Activated CD8-positive, alpha-beta T cell treated with anti-CD3 and anti-CD28 coated beads for 36 hours (primary cell): ENCODE measurements at places on chromosomes 12 and 14.

GRCh38 chr12:64746663-64747062 is 12.5 kb downstream of the GNS start:
- DNase-seq, result no peak

DNA sequence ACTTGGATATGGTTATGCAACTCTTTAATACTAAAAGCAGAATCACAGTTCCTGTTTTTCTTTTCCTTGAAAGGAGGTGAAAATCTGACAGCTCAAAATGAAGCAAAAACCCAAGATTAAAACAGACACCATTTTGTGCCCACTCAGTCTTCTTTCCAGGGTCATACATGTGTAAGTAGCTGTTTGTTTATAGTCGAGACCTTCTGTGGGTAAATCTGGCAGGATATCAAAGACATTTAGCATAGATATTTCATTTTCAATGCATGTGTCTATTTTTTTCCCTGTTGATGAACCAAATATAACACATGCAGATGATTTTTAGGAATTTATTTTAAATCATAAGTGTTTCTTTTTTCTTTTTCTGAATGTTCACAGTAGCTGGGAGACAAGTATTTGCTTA is 398.8 kb downstream of the FOXG1 start:
- no peak for DNase-seq

DNA sequence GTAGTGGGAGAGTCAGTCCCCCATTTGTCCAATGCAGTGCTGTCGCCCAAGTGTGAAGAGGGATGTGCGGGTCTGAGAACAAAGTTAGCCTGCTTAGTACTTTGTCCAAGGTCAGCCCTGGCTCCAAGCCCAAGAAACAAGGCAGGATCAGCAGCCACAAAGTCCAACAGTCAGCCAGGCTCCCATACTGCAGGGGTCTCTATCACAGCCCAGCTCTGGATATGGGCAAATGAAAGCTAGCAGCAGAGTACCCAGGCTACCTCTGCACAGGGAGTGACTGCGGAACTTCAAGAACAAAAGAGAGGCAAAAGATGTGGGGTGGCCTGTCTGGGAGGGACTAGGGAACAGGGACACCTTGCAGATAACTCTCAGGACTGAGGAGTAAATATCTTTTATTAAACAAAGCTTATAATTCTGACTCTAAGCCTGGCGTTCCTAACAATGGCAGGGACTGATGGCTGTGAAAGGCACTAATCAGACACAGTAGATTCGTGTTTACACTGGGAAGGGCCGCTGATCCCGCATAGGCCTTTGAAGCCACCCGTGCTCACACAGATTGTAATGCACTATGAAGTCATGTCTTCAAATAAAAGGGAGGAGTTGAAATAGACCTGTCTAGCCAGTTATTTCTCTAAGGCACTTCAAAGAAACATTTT is 91.0 kb upstream of the EEA1 start:
- DNase-seq, result no peak

DNA sequence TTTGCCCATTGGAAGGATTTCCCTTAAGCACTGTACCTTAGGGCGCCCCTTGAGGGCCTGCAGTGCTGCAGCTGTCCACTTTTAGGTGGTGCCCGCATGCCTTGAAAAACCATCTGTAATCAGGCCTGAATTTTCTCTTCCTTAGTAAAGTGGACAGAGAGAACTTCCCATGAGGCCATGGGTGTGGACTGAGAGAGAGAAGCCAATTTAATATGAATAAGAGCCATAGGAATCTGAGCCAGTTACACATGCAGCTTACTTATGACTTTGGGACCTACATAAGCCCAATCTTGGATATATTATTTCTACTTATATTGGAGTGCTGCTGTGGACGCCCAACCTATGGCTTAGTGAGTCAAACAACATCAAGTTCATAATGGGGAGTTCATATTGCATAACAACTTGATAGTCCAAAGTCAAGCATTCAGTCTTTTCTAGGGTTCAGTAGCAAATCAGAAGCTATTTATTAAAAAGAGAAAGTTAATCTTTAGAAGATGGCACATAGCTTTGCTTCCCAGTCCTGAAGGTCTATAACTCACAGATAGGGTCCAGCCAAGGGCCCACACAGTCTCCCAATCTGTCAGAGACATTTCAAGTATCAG is 11.1 kb upstream of the ETV6 start:
- DNase-seq, result no peak

DNA sequence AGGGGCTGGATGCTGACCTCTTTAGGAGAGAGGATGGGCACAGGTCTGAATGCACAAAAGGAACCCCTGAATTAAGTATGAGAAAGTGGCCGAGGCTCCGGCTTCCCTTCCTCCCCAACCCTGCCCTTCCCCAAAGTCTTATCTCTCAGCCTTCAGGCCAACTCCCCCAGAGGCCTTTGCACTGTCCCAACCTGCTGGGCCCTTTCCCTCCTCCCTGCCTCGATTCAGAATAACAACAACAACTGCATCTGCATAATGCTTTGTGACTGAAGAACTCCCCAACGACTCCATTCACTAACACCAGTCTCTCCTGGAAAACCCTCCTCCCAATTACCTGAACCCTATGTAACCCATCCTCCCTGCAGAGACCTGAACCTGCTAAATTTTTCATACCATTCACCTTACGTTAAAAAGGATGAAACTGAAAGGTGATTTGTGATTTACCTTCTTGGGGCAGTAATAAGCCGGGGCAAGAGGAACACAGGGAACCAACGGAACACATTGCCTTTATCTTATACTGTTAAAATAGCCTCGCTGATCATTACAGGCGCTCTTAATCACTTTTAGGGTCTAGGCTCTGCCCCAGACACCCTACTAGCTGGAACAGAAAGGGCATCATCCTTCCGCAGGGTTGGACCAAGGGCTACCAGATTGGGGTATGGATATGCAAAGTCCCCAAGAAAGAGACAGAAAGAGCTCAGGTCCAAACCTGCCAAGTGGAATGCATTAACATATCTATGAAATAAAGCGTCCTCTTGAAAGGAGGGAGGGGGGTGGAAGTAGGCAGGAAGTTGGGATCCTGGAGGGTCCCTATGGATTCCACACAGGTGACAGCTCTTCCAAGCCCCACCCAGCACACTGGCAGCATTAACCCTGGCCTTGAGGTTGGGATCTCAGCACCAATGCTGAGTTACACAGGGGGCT is 24.2 kb upstream of the FOXN3 start:
- no peak for DNase-seq

DNA sequence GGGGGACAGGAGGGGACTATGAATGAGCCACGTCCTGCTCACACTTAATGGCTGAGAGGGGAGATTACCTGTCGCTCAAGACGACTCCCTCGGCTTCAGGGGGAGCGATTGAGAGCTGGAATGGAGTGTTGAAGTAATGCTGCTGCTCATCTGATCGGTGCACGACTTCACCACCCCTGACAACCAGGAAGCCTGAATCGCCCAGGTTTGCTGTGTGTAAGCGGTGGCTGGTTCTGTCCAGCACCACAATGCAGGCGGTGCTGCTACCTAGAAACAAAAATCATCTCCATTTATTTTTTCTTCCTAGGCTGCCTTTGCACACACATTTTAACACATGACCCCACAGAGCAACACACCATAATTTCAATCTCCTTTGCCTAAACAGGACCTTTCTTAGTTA is 37.3 kb downstream of the PPTC7 start:
- DNase-seq, result no peak

DNA sequence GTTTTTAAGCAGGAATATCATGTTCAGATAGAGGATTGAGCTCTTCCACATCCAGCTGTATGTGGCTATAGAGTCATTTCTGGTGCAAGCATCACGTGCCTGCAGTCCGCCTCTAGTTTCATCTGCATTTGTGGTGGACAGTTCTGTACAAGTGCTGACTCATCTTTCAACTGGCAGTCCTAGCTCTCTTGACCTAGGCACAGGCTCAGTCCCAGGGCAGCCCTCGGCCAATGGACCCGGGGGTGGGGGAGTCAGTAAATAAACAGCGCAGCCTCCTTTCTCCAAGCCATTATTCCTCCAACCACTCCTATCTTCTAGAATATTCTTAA is 41.8 kb upstream of the FRMD6 start:
- DNase-seq, result no peak

DNA sequence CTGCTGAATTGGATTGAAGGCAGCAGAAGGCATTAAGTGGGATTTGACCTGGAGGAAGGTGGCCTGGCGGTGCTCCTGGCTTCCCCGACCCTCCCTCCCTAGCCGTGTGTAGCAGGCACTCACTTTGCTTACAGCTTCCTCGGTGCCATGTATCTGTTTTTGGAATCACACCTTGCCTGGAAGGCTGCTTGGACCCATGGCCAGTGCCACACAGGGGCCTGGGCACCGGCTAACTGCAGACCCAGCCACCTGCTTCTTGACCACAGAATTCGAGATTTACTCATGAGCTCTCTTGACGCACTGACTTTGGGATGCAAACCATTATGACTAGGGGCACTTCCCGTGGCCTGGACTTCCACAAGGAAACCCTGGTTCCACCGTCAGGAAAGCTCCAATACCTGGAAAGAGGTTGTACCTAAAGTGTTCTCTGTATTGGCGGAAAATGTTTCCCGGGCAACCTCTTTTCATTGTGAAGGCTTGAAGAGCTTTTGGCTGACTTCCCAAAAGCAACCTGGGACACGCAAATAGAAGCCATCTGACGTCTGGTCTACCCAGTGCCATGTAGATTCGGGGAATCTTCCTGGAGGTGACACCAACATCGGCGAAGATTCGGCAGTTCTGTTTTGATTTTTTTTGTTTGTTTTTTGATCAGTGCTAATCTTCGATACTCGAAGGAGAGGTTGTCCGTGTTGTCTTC is 125.6 kb upstream of the RTL1 start:
- DNase-seq, result no peak

GRCh38 chr14:59939828-59940227 is 19.9 kb downstream of the LRRC9 start:
- no peak for DNase-seq

- no peak for DNase-seq
These were observed 300.9 kb downstream of the ACSS3 start for GRCh38 chr12:81378601-81379285.

DNA sequence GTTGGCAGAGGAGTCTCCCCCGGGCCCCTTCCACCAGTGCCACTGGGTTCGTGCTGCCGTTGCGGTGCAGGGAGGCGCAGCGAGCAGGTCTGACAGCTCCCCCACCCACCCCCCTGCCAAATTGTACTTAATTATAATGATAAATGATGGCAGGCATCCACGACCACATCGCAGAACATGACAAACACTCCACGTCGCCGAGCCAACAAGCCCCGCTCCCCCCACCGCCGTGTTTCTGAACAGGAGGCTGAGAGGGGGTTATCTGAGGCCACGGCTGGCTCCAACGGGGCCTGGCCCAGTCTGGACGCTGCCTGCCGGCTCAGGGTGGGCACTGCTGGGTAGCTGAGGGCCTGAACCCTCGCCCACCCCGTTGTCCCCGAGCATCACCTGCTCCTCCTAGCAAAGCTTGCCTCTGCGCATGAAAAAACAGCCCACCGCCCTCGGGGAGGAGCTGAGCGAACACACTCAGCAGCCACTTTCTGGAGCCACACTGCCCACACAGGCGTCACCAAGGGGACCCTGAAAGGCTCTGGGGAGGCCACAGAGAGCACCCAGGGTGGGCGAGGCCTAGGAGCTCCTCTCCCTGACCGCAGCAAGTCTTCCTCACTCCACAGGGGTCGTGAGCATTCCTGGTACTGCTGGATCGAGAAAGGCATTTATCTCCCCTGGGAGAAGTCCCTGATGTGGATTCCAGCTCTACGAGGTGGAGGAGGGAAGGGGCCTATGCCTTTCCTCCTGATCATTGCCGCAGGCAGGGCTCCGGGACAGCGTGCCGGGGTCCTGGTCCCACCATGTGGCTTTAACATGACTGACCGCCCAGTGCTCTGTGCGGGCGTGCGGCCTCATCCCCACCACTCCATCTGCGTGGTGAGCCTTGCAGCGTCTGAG is 35.4 kb upstream of the DIO3 start:
- no peak for DNase-seq

DNA sequence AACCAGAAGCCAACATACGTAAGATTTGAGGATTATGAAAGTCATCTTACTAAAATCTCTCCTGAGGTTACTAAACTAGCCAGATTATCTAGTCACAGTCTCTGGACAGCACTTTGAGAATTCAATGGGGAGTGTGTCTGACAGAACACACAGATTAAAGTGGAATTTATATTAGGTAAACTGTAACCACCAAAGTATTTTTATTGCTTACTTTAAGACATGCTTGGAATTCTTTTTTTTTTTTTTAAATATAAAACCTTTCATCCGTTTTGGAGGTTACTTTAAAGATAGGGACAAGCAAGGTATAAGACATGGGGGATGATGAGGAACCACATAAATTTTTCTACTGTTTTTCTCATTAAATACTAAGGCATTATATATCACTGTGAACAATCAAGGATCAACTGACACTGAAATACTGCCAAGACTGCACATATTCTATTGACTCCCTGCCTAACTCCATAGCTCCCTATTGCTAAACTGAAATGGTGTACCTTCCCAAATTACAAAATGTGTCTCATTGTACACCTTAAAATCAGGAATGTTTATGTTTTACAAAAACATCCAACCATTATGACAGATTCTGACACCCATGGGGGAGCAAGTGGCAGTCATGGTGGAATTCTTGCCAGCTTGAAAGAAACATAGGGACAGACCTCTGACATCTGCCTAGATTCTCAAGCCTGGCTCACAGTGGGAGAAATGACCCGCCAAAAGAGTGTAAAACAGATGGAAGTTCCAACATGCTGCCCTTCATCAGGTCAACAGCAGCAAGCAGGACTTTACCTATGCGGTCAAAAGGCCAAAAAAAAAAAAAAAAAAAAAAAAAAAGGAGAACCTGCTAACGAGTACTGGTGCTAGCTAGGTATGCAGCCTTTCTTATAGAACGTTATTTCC is 239.3 kb downstream of the MED13L start:
- no peak for DNase-seq

- DNase-seq, result no peak
These were observed 286.7 kb upstream of the CRY1 start for GRCh38 chr12:107379852-107380567.

GRCh38 chr14:91175291-91176201 is 61.7 kb downstream of the DGLUCY start:
- no peak for DNase-seq

DNA sequence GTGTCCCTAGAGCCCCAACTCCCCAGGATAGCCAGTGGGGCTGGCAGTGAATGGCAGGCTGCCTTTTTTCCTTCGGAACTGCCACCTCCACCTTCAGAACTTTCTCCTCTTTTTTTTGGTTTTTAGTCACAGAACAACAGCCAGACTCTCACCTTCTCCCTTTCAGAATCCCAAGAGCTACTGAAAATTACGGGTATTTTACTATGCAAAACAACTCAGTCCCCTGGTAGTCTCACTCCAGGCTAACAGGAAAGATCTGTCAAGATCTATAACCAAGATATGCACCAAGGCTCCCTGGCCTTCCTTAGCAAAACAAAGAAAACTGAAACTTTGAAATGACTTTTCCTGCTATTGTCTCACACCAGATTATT is 12.5 kb downstream of the PLEKHG6 start:
- no peak for DNase-seq

DNA sequence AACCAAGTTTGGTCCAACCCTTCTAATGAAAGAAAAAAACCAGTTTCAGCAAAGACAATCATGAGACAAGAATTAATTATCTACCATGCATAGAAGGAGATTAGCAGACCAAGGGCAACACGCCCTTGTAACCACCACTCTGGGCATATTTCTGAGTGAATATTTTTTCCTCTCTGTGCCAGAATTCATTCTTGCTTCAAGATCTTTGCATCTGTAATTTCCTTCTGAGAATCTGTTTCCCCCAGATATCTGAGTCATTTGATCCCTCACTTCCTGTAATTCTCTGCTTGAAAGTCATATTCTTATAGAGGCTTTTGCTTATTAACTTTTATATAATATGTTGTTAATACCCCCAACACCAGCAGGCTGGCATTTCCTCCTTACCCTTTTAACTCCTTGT is 243.7 kb downstream of the SLC16A7 start:
- no peak for DNase-seq
